ENCODE measurements at places on chromosomes 6 and 20.

DNA sequence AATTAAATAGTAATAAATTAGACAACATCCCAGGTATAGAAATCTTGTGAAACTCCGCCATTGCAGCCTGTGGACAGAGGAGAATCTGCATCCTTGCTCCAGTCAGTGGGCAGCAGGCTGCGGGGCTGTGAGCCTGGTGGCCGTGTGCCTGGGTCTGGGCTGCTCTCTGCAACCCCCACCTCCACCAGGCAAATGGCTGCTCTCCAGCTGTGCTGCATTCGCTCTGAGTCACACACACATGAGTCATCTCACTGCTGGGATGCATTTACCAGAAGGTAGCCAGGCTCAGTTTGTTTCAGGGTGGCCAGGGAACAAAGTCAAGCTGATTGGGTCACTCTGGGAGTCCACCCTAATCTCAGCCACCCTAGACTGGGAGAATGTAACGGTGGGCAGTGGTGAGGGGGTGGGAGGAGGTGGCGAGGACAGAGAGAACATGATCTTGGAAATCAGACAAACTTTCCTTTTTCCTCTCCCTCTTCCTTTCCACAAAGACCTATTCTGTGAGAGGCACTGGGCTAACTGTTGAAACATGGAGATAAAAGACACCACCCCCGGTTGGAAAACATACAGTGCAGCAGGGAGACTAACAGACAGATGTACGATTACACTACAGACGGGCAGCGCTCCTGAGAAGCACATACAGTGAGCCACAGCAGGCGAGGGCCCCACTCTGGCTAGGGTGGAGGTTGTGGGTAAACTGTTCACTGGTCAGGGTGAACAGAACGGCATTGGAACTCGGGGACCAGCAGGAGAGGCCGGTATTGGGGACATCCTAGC lies 59.2 kb downstream of the TRAM2 start:
- peak; percentile 70 for DNase-seq

DNA sequence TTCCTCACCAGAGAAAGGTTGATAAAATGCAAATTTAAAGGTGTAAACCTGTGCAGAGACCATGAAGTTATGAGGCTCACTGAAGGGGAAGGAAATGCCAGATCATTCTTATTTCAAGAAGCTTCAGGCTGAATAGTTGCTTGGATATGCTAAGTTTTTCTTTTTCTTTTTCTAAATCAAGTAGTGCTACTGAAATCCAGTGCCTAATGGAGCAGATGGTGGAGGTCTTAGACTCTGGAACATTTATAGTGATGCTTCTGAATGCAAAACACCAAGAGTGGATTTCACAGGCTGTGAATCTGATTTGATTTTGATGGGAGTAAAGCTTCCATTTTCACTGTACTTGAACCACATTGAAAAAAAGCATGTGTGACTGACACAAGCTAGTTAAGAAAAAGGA lies 151.2 kb upstream of the BEND3 start:
- no peak for DNase-seq

- DNase-seq = no peak
Measured at GRCh38 chr6:10487668-10488327, 33.4 kb upstream of the GCNT2 start.

DNA sequence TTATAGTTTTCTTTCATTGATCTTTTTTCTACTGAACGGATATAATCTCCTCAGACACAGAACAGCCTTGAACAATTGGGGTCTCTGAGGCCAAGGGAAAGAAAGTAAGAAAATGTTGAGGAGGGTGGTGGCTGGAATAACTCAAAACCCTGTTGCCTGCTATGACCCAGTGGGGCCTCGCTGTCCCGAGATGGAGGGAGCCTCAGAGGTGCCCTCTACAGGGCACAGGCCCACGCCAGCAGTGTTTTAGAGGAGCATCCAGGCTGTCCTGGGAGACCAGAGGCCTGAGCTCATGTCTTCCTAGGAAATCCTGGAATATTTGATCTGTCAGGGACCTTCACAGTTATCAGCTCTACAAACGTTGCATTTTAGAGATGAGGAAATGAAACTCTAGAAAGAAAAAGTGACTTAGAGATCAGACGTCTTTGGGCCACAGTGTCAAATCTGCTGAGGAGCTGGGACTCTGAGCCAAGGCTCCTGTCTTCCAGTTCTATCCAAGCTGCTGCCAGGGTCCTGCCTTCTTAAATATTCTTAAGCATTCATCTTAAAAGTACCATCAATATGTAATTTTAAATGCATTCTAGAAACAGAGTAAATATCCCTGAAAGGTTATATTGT lies 26.3 kb downstream of the ALDH5A1 start:
- DNase-seq = peak; percentile 59

DNA sequence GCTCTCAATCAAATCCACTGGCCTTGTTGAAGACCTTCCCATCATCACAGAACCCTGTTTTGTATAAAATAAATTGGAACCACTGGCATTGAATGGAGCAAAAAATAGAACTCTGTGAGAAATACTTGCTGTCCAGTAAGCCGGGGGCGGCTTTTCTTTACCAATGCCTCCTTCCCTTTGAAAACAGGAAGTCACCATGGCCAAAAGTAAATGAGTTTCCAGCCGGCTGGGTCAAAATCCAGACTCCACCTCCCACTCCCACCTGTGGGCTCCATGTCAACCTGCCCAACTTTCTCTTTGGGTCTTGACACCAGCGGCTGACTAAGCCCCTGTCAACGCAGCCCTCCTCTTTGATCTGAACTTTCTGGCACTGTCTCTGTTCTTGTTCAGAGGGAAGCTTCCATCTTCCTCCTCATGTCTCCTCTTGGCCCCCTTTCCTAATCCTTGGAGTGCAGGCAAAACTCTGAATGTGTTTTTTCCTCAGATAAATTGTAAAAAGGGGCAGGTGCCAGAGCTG lies 95.2 kb downstream of the TFAP2C start:
- no peak for DNase-seq

GRCh38 chr6:123873974-123874373 lies 70.3 kb downstream of the NKAIN2 start:
- DNase-seq = no peak

GRCh38 chr20:31790401-31790800 lies 28.8 kb upstream of the MYLK2 start:
- no peak for DNase-seq

DNA sequence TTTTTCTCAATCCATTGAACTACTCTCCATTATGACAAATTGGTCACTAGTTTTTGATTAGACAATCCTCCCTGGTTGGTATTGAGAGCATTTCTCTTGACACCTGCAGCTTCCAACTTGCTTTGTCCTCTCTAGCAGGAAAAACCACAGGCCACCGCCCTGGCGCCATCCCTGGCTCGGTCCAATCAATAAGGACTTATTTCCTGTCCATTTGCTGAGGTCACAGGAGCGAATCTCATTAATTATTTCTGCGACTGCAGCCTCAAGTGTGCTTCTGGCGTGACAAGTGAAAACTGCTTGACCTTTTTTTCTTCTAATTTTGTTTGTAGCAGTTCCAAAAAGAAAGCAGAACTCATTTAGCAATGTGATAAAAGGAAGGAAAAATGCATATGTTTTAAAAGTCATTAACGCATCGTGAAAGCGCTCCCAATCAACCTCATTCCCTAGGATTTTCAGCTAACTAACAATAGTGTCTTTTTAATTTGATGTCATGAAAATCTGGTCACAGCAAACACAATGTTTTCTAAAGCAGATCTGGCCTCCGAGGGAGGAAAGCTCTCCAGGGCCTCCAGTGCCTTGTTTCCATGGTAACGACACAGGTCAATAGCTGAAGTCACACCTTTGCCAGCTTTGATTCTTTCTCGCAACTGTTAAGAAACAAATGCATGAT lies 39.0 kb upstream of the BEND3 start:
- no peak for DNase-seq

- DNase-seq = no peak
Measured at GRCh38 chr20:36310215-36310981, 4.3 kb downstream of the DLGAP4 start.

DNA sequence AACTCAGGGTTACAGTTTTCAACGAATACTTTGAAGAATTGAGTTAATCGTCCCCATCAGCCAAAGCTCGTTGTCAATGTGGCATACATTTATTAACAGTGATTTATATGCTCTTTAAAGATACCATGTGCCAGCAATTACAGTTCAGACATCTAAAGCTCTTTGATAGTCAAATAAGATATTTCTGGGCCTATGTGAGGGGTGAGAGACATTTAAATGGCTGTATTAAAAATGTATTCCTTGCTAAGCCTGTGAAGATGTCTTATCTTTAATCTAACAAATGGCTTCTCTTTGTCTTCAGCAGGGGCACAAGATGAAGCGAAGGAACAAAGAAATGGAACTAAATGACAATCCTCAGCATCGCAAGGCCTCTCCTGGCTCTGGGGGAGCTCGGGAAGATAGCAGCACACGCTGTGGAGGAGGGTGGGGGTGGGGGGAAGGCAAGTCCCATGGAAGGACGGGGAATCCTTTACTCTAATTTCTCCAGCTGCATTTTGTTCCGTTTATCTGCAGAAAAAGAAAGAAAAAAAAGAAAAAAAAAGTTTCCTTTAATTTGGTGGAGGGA lies 523.6 kb downstream of the KIF16B start:
- DNase-seq = no peak

- no peak for DNase-seq
Measured at GRCh38 chr6:83890520-83890919, 31.0 kb downstream of the CYB5R4 start.

- DNase-seq = no peak
Measured at GRCh38 chr6:17602888-17603287, 2.8 kb downstream of the FAM8A1 start.

GRCh38 chr6:43170417-43170930 lies 595 bp upstream of the SRF start:
- DNase-seq = no peak

DNA sequence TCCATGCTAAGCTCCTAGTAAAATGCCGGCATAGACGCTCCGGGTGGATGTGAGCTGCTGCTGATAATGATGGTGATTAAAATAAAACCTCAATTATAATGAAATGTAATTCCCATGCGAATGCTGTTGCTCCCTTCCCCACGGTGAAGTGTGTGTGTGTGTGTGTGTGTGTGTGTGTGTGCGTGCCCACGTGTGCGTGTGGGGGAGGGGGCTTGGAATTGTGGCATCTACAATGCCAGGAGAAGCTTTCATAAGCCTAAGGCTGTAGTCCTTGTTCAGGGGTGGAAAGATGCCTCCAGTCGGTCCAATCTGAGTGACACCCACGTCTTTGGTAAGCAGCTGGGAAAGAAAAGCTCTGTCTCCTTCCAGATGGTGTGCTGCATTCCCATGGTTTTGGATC lies 137.9 kb downstream of the CDH26 start:
- DNase-seq = no peak

GRCh38 chr6:123127807-123128206 lies 131.8 kb downstream of the CLVS2 start:
- DNase-seq = no peak

GRCh38 chr6:161443848-161444247 lies 170.0 kb upstream of the AGPAT4 start:
- DNase-seq = no peak

DNA sequence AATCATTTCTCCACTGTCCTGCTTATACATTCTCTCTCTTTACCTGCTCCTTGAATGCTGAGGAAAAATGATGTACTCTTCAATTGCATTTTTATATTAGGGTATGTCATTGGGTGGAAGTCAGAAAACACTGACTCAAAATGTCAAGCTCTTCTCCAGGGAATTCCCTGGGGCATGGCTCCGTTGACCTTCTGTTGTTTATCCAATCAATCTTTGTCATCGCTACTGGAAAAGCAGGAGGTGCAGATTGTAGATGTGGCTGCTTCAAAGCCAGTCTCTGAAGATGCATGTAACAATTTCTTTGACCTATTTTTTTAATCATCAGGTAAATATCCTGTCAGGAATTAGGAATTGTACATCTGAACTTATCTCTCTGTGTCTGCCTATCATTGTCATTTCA lies 63.9 kb upstream of the TENT5A start:
- DNase-seq = no peak

GRCh38 chr20:22456109-22456508 lies 128.3 kb downstream of the FOXA2 start:
- DNase-seq = no peak

DNA sequence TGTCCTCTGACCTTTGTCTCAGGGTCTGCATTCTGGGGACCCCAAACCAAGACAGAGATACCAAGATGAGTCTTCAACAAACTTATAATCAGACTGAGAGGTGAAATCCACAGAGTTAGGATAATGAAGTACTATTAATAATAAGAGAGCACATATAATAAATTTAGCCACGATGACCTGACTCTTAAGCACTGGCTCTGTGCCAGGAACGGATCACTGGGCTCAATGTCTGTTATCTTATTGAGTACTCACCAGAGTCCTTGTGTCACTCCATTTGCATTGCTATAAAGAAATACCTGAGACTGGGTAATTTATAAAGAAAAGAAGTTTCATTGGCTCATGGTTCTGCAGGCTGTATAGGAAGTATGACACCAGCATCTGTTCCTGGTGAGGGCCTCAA lies 18.9 kb upstream of the ITPR3 start:
- DNase-seq = no peak

DNA sequence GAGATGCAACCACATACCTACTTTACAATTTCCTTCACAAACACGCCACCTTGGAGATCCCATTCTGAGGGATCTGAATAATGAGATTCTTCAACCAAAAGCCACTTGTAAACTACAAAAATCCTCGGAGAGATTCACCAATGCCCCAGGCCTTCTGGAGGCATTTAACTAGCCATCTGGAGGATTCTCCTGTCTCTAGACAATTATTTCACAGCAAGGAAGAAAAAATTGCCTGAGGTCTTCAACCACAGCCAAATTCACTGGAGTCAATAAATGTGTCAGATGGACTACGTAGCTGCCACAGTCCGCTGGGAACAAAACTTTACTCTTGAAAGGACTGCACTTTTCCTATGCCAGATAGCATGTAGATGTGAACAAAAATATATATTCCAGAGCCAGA lies 19.0 kb upstream of the DCDC2 start:
- no peak for DNase-seq

- DNase-seq = no peak
Measured at GRCh38 chr20:22915512-22915911, 119.6 kb upstream of the SSTR4 start.

DNA sequence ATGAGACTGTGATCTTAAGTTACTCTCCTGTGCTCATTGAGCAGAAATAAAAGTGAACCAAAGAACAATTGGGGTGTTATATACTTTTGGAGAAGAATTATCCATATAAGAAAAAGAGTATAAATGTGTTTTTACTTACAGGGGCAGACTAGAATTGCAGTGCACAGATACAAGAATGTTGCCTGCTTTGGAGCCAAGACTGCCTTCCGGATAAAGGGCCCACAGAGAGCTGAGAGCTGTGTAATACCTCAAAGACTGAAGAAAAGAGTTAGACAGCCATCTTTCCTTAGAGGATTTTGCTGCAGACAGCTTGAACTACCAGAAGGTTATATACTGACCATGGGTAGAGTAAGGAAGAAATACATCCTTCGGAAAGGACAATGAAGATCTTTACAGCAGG lies 1235.5 kb upstream of the CITED2 start:
- DNase-seq = no peak

DNA sequence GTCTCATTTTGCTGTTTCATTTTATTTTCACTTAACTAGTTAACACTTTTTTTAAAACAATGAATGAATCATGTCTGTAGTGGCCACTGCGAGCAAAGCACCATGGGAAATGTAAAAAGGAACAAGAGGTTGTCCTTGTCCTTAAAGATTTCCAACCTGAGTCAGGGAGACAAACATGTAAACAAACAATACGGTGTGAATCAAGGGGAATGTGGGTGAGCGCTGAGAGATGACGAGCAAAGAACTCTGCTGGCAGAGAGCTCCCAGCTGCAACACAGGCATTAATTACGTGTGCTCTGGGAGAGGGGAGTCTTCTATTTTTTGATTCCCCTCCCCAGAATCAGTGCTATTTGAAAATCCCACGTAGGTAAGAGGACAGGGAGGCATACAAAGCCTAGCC lies 84.3 kb downstream of the ATXN1 start:
- DNase-seq = no peak

All from activated CD8-positive, alpha-beta T cell treated with anti-CD3 and anti-CD28 coated beads for 36 hours (primary cell).